ENCODE measurements at places on chromosomes 7 and 10.
A peak's percentile ranks its signal among the peaks of the same experiment; 100 is the strongest.

DNA sequence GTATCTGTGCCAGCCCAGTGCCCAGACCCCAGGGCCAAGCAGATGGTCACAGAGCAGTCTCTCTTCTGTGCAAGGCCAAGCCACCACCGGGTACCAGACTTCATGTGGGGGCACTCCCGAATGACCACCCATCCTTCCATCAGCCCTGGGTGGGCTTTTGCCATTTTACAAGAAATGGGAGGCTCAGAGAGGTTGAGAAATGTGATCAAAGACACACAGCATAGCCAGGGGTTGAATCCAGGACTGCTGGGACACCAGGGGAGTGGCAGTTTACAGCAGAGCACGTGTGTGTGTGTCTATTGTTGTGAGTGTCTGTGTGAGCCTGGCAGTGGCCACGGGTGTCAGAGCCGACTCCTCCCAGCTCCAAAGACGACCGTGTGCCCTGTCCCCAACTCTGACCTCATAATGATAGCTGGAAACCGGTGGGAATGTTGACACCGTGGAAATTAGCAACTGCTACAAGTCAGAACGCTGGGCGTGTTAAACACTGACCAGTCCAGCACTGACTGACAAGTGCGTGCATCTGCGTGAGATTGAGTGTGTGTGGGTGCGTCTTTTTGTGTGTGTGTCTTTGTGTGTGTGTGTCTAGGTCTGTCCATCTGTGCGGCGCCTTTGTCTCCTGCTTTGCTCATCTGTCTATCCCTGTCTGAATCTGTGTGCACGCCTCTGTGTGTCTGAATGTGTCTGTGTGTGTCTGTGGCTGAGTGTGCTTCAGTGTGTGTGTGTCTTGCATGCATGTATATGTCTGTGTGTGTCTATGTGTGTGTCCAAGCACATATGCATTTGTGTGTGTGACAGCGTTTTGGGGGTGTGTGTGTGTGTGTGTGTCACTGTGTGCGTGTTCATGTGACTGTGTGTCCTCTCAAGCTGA, 17.2 kb upstream of the SLC29A4 start:
- DNase-seq = no peak

DNA sequence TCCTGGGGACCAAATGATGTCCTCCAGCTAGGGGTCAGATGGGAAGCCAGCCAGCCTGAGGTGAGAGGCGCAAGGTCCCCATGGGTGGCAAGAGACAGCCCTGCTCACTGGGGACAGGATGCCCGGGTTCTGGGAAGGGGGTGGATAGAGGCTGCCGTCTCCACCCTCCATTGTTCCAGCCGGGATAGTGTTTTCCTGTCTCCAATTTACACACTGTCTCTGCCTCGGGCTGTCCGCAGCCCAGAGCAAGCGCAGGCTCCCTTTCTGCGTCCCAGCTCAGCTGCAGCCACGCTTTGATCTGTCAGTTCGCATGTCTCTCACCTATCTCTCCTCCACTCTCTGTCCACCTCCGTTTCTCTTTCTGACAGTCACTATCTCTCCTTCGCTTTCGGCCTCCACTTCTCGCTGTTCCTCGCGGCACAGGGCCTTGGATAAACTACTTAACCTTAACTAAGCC, 2.1 kb downstream of the EPHB4 start:
- no peak for DNase-seq

- DNase-seq = no peak
Measured at GRCh38 chr7:26198781-26199169, 1.8 kb downstream of the HNRNPA2B1 start.

DNA sequence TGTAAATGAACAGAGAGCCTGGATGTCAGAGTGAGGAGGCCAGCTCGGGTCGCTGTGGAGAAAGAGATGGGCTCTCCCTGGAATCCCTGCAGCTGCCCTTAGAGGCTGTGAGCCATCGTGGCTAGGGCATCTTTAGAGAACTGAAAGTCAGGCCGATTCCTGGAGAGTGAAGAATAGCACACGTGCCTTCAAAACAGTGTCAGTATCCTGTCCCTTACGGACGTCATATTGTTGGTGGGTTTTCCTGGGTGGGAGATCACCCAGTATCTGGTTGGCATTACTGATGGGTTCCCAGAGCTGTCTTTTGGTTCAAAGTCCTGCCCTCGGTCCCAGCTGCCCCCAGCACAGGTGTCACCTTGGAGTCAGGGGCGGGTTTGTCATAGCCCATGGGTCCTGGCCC, 25.3 kb downstream of the IKZF1 start:
- no peak for DNase-seq

- no peak for DNase-seq
Measured at GRCh38 chr10:125015356-125015944, 73.5 kb downstream of the ZRANB1 start.

DNA sequence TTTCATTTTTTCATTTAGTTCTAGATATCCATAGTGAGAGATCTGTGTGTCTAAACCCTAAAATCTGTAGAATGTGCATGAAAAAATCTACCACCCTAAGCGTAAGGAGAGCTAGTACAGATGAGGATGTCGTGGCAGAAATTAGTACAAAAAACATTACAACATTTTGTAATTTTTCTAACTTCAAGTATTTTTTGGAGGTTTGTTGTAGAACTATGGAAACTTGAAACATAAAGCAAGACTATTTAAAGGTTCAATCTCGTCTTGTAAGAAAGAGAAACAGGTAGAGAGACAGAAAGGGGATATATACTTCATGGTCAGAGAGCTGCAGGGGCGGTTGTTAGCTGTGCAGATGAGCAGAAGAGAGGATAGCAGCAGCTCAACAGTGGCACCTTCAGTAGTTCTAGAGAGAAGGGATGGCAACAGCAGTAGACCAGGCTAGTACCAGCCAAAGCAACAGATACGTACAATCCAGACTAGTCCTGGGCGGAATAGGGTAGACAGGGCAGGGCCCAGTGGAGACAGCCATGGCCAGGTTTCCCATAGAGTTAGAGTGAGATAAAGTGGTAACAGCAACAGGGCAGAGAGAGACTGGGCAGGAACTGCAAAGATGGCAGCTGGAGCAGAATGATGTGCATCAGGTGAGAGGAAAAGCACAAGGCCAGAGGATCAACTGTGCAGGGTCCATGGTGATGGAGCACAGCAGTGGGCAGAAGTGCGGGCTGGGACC, 145.2 kb downstream of the FRMD4A start:
- DNase-seq = peak; percentile 49

DNA sequence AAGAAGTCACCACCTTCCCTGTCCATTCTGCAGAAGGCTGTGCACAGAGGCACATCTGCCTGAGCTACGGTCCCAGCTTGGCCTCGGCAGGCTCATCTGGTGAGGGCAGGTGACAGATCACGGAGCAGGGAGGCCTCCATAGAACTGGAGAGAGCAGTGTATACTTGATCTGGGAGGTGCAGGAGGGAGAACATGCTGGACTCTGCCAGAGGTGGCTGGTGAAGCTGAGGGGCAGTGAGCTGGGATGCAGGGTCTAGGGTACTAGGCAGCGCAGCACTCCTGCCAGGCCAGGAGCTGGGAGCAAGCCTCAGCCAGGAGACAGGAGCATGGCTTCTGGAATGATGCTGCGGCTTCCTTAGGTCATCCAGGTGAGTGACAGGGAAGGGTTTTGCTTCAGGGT, 553.0 kb downstream of the TCERG1L start:
- no peak for DNase-seq

All from activated T-cell treated with anti-CD3 and anti-CD28 coated beads for 48 hours (primary cell).